Fibroblast of skin of back (primary cell): ENCODE measurements at places on chromosomes 16 and 17.

GRCh38 chr17:13477180-13477611 is 124.5 kb downstream of the HS3ST3A1 start:
- peak; percentile 18 for DNase-seq

DNA sequence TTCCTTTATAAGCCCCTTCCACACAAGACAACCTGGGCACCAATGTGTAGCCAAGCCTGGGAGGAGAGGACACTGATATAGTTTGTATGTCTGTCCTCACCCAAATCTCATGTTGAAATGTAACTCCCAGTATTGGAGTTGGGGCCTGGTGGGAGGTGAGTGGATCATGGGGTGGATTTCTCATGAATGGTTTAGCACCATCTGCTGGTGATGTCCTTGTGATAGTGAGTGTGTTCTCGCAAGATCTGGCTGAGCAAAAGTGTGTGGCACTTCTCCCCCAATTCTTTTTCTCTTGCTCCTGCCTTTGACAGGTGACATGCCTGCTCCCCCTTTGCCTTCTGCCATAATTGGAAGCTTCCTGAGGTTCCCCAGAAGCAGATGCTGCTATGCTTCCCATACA is 135.8 kb downstream of the USP31 start:
- DNase-seq = no peak

GRCh38 chr17:57285701-57286100 is 29.4 kb downstream of the MSI2 start:
- no peak for DNase-seq

- no peak for DNase-seq
Observed at GRCh38 chr17:41967921-41968578, 1.5 kb downstream of the CNP start.

GRCh38 chr16:75074920-75075687 is 41.5 kb downstream of the LDHD start:
- no peak for DNase-seq

- DNase-seq = peak; percentile 28
Observed at GRCh38 chr17:7440113-7440833, 961 bp downstream of the FGF11 start.

DNA sequence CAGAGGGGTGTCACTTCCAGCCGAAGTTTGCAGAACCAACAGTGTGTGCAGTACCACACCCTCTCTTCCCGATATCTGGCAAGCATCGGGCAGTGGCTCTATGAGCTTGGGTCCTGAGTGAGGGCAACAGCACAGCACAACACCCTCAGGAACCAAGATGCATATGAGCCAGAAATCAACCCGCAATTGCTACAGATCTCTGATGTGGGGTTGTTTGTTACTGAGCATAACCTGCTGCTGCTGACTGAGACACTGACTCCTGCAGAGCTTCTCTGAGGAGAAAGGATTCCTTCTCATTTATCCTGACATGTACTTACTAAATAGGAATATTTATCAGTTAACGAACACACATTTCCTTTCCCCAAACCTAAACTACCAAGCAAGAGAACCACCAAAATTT is 218.3 kb downstream of the RBFOX3 start:
- no peak for DNase-seq

DNA sequence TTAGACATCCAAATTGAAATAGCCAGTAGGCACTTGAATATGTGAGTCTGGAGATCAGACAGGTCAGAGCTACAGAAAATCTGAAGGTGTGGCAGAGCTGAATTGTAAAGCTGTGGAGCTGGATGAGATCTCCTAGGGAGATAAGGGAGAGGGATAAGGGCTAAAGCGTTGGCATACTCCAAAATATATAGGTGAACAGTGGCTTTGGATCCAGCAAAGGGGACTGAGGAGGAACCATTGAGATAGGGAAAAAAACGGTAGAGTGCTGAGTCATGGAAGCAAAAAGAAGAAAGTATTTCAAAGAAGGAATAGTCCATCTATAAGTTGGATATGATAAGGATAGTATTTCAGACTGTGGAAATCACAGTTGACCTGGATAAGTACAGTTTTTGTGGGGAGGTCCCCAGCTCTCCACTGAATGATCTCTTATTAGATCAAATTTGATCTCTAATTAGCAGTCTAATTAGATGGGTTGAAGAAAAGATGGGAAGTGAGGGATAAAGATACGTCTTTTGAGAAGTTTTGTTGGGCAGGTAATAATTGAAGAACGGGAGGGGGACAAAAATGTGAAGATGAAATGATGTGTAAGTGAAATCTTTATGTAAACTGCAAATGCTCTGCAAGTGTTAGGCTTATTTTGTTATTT is 587 bp upstream of the DBF4B start:
- DNase-seq = no peak

- no peak for DNase-seq
Observed at GRCh38 chr17:73971127-73971526, 232.4 kb upstream of the RPL38 start.

DNA sequence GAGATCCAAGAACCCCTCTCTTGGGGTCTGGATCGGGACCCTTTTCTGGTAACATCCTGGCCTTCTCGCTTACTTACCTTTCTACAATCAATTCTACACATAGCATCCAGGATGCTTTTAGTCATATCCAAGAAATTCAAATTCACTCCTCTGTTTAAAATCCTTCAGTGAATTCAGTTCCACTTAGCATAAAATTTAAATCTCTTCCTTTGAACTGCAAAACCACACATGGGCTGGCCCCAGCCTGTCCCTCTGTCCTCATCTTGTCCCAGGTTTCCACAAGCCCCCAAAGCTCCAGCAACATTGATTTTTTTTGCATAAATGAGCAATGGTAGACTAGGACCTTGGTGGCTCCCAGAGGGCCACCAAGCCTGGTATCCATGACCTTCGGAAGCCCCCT is 96.4 kb upstream of the C16orf82 start:
- DNase-seq = no peak
